Skeletal muscle cell (primary cell): ENCODE measurements at places on chromosomes 7 and 10.

- no peak for DNase-seq
Measured at GRCh38 chr7:22549667-22550513, 49.9 kb upstream of the STEAP1B start.

- no peak for DNase-seq
Measured at GRCh38 chr7:120273476-120273975, 551 bp downstream of the KCND2 start.

GRCh38 chr7:158246272-158246959 is 341.2 kb downstream of the PTPRN2 start:
- DNase-seq: no peak

- peak; percentile 72 for DNase-seq
Measured at GRCh38 chr10:12720217-12720981, 281.1 kb downstream of the CCDC3 start.

- DNase-seq: no peak
Measured at GRCh38 chr10:48400850-48401220, 94.4 kb downstream of the MAPK8 start.

- DNase-seq: no peak
Measured at GRCh38 chr7:141421306-141421705, 129.9 kb upstream of the AGK start.

DNA sequence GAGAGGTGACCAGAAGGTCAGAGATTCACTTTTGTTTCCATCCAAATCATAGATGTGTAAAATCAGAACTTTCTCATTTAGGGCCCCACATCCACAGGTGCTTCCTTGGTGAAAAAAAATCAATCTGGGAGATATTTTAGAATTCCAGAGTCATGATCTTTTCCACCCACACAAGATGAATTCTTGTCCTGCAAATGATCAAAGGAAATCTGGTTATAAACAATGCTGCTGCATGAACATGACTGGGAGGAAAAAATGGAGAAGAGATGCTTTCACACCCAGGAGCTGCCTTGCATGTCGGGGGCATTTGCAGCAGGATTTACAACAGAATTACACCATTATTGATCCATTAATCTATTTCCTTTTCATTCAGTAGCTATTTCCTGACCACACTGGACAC is 106.5 kb upstream of the TMEM72 start:
- DNase-seq: no peak
